ENCODE measurements at places on chromosomes 6 and 20. TPM values are rescaled to one million over a fixed set of nuclear protein-coding genes. Genes with fewer than 3 reads are reported as not detected.
A peak's percentile ranks its signal among the peaks of the same experiment; 100 is the strongest.

Gene GPX5
- not detected for total RNA-seq

Gene BHLHE23
- not detected for total RNA-seq

Gene PPP1R16B
- 0.14 TPM for total RNA-seq

Gene MUC22
- not detected for total RNA-seq

Gene PXDC1
- 92.4 TPM for total RNA-seq

Gene PCMTD2
- 37.9 TPM for total RNA-seq

DNA sequence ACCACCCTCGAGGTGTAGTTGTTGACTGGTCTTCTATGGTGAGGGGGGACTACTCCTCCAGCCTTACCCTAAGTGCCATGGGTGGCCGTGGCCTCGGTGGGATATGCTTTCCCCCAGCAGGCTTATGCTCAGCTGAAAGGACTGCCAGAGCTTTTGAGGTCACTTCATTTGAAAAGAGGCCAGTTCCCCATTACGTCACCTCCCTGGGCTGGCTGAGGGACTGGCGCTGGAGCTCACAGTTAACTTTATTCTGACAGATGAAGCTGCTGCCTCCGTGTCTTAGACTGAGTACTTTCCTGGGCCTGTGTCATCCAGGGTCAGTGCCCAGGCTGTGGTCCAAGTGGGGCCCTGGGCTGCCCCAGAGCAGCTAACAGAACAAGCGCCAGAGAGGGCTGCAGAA lies 42.8 kb upstream of the PCMTD2 start:
- no peak for DNase-seq

GRCh38 chr6:1708820-1709219 lies 99.1 kb downstream of the FOXC1 start:
- no peak for DNase-seq

DNA sequence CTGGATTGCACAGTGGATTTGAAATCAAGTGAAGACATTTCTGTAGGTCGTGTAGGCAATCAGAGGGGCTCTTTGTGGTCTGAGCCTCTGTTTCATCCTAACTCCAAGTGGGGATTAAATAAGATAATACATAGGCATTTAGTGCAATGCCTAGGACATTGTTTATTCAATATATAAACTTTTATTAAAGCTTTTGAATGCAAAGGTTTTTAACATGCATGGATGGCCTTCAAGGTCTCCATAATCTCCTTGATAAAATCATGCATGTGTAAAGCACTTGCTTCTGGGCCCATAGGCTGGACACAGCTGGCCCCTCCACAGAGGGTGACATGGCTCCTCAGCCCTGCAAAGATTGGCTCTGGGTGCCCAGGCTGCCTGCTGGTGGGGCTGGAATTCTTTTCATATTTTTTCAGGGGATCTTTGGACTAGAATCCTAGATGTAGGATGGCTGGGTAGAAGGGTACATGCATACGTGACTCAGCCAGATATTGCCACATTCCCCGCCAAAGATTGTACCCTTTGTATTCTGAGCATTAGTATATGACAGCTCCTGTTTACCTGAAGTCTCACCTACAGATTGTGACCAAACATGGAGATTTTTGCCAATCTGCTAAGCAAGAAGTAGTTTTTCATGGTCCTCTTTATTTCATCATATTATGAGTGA lies 19.0 kb upstream of the AVP start:
- no peak for DNase-seq

DNA sequence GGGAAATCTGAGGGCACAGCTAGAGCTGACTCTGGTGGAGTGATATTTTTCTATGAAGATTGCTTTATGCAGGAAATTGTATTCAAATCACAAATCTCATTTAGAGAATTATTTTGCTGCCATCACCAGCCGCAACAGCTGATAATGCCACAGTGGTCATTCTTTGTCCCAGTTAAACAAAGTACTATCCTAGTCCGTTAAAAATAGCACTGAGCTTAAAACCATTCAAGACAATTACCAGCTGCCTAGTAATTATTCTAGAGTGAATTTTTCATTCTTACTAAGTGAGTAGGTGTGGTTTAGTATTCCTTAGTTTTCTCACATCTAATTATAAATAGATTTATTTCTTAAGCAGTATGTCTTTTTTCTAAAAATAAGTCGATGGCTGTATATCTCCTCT lies 190.5 kb downstream of the SLC35F1 start:
- no peak for DNase-seq

- DNase-seq: no peak
Observed at GRCh38 chr6:2231438-2231837, 14.0 kb downstream of the GMDS start.

DNA sequence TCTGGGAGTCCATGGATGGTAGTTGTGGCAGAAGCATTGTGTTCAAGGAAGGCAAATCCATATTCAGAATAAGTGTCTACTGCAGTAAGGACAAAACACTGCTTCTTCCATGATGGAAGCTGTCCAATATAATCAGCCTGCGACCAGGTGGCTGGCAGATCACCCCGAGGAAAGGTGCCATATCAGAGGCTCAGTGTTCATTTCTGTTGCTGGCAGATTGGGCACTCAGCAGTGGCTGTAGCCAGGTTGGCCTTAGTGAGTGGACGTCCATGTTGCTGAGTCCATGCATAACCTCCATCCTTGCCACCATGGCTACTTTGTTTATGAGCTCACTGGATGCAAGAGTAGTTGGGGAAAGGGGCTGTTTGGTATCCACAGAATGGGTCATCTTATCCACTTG lies 130.2 kb downstream of the SGK1 start:
- no peak for DNase-seq

DNA sequence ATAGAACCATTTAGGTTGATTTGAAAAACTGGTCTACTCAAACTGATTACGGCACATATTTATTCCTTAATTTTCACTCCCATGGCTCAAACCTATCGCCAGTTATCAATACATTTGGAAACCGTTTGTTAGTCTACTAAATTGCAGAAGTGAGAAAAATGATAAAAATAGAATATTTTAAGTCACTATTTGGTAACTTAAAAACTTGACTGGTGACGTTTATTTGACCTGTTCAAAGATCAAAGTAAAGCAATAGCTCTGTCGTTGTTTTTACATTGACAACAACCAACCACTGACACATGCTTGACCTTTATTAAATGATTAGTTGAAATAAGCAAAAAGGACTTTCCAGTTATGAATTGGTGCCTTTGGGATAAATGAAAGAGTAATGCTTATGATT lies 402.9 kb upstream of the MAP3K7 start:
- DNase-seq: no peak

- DNase-seq: no peak
Observed at GRCh38 chr6:82371799-82372546, 8.4 kb downstream of the TPBG start.

- DNase-seq: peak; percentile 79
Observed at GRCh38 chr6:43096451-43097097, 20.5 kb downstream of the PTK7 start.

DNA sequence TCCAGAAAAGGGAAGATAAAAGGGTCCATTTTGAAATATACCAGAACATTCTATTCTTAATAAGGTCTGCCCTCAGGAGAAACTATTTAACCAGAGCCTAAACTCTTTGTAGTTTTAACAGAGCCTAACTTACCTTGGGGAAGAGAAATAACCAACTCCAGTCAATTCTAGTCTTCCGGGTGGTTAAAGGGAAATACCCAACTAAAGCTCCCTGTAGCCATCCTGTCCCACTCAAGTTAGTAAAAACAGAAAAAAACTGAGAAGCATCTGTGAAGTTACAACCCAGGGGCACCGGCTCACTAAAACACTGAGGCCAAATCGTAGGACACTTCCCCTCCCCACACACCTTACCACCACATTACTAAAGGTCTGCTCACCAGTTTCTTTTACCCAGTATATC lies 23.7 kb downstream of the CEP85L start:
- no peak for DNase-seq

DNA sequence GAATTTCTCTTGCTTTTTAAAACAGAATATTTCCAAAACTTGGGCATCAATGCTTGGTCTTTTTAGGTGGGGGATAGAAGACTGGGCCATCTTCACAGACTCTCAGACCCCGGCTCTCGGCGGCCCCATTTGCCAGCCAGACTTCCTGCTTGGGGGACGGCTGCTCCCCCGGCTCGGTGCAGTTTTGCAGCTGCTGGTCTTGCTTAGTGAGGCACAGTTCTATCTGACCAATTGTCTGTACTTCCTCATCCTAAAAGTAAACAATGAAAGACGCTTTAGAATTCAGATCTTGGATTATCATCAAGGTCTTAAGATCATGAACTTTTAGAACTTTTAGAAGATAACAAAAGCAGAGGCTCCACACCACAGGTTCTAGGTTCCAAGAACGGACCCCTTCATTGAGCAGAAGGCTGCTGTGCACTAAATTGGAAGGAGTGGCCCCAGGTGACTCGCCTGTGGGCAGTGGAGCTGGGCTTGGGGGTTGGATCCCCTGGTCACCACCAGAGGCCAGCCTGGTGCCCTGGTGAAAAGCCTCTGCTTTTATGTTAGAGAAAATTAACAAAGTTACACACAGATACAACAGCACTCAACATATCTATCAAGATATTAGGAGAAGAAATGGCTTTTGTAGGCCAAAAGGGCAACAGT lies 26.7 kb downstream of the RNASET2 start:
- DNase-seq: no peak

- no peak for DNase-seq
Observed at GRCh38 chr6:145118224-145118623, 617.1 kb downstream of the EPM2A start.

- no peak for DNase-seq
Observed at GRCh38 chr20:53870426-53871315, 199.7 kb downstream of the BCAS1 start.

DNA sequence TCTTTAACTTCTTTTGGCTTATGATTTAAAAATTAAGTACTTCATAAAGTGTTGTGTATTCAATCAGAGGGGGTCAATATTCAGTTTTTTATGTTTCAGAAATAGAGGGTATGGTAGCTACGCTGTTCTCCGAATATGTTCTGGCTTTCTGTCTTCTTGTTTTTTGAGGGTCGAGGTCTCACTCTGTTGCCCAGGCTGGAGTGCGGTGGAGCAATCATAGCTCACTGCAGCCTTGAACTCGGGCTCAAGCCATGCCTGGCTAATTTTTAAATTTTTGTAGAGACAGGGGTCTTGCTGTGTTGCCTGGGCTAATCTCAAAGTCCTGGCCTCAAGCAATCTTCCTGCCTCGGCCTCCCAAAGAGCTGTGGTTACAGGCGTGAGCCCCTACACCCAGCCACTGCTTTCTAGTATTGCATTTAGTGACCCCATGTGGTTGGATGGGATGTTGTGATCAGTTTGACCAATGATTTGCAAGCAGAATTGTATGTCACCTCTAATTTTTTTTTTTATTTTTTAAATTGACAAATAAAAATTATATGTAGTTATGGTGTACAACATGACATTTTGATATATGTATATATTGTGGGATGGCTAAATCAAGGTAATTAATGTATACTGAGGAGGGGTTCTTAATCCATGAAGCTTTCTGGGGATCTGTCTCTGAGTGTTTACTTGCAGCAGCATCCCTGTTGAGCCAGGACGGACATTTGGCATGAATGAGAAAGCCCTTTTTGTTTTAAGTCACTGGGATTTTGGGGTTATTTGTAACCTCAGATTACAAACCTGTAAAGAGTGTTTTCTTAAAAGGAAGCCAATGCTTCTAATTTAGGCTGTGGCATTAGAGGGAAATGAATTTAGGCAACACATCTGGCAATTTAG lies 38.5 kb upstream of the DEK start:
- DNase-seq: no peak
